ENCODE measurements at places on chromosomes 7 and 10. TPM values are rescaled to one million over a fixed set of nuclear protein-coding genes. Genes with fewer than 3 reads are reported as not detected.

CRYGN gene
- 0.22 TPM for total RNA-seq

HABP2 gene
- total RNA-seq, result not detected

NUTM2E gene
- not detected for total RNA-seq

AIFM2 gene
- 7.1 TPM for total RNA-seq

GRCh38 chr7:139730746-139731612, 46.8 kb downstream of the HIPK2 start:
- DNase-seq, result no peak

DNA sequence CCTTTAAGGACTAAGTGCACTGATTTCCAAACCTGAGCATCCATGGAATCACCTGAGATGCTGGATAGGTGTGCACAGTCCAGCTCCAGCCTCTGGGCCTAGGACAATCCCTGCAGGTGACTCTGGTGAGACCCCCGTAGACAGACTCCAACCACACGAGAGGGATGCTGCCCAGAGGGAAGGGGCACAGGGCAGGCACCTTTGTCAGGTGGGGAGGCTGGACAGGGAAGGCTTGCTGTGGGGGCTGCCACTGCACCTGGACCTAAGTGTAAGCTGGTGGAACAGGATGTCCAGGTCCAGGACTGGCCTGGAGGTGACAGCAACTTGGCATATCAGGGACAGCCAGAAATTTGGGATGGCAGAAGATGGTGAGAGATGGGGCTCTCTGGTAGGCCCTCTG, 45.1 kb upstream of the CTBP2 start:
- no peak for DNase-seq

- no peak for DNase-seq
These were observed 60.0 kb downstream of the FAM13C start for GRCh38 chr10:59302381-59302780.

DNA sequence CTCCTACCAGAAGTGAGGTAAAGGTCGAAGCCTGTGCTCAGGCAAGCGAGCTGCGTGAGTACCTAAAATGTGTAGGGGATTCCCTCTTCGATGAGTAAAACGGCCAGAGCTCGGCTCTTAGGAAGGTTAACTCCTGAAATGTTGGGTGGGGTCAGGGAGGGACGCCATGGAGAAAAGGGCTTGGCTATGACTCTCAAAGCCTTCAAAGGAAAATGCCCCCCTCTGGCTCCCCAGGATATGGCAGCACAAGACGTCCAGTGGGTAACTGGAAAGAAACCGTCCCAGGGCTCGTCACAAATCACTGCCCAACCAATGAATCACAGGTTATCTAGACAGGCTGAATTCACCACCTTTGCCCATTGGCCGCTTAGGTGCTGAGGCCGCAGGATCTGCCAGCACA, 58.0 kb downstream of the CALML3 start:
- no peak for DNase-seq

- no peak for DNase-seq
These were observed 6.8 kb downstream of the GNGT1 start for GRCh38 chr7:93913197-93913596.

- DNase-seq, result no peak
These were observed 216.3 kb downstream of the SFMBT2 start for GRCh38 chr10:7194571-7194970.

GRCh38 chr7:18408461-18408860, 87.1 kb upstream of the HDAC9 start:
- no peak for DNase-seq

Data from activated T-helper 1 cell treated with anti-CD3 and anti-CD28 coated beads, Interleukin-12 subunit alpha, Interleukin-12 subunit beta, Interleukin-2, Interleukin-4 antibody, amounts not matched to agents 30 ng/mL and 10 ng/mL and 1 ng/mL, durations not matched to agents 14 hours and 24 hours and 36 hours (primary cell).